ENCODE measurements at places on chromosomes 7 and 10. TPM values are rescaled to one million over a fixed set of nuclear protein-coding genes. Genes with fewer than 3 reads are reported as not detected.
A peak's percentile ranks its signal among the peaks of the same experiment; 100 is the strongest.

- DNase-seq = no peak
Observed at GRCh38 chr7:22094413-22095342, 149.0 kb upstream of the CDCA7L start.

DNA sequence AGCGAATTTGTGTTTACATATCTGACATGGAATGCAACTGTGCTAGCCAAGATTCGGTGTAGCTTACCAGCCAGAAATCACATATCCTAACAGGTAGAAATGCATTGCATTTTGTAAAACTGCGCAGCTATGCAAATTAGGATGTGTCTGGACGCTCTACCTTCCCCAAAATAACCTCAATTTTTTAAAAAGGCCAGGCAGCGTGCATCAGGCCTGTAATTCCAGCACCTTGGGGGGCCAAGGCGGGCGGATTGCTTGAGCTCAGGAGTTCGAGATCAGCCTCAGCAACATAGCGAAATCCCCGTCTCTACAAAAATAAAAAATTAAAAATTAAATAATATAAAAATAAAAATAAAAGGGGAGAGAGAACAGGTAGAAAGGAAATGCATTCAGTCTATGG is 305.0 kb downstream of the TYW1 start:
- no peak for DNase-seq

DNA sequence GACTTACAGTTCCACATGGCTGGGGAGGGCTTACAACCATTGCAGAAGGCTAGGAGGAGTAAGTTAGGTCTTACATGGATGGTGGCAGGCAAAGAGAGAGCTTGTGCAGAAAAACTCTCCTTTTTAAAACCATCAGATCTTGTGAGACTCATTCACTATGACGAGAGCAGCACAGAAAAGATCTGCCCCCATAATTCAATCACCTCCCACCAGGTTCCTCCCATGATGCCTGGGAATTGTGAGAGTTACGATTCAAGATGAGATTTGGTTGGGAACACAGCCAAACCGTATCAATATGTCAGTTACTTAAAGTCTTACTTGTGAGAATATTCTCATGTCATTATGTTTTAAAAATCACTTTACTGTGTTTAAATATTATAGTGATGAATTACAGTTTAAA is 481.9 kb downstream of the ARL4A start:
- no peak for DNase-seq

EBLN1 gene
- total RNA-seq = not detected

- DNase-seq = no peak
Observed at GRCh38 chr7:119664601-119665000, 608.4 kb upstream of the KCND2 start.

- no peak for DNase-seq
Observed at GRCh38 chr10:23474626-23475025, 35.8 kb downstream of the OTUD1 start.

GRCh38 chr10:13707156-13707881 is 120.6 kb downstream of the PRPF18 start:
- DNase-seq = peak; percentile 93

GRCh38 chr10:11208908-11209829 is 191.5 kb downstream of the CELF2 start:
- no peak for DNase-seq

DNA sequence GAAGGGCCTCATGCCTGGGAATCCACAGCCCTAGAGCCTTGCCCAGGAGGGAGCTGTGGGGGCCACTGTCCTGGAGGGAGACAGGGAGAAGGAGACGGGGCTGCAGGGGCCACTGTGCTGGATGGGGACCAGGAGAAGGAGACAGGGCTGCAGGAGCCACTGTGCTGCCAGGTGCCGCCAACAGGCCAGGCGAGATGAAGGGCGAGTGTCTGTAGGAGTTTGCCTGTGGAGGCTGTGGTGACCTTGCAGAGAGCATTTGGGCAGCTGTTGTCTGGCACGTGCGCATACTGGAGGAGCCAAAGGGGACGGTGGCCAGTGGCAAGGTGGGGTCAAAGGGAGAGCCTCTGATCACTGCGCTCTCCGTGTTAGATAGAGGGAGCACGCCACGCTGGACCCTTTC is 79.2 kb downstream of the NKX6-2 start:
- no peak for DNase-seq

DNA sequence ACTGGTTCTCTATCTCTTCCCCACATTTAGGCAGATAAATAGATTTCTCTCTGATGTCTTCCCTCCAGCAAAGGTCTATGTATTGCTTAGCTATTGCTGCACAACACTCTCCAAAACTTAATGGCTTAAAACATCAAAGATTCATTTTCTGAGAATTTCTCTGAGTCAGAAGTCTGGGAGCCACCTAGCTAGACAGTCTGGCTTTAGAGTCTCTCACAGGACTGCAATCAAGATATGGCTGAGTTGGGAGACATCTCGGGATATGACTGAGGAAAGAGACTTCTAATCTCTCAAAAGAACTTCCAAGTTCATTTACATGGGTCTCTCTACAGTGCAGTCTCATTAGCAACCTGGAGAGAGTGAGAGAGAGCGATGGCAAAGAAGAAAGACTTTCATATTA is 553.6 kb upstream of the GHITM start:
- DNase-seq = no peak

AOAH gene
- not detected for total RNA-seq

DNA sequence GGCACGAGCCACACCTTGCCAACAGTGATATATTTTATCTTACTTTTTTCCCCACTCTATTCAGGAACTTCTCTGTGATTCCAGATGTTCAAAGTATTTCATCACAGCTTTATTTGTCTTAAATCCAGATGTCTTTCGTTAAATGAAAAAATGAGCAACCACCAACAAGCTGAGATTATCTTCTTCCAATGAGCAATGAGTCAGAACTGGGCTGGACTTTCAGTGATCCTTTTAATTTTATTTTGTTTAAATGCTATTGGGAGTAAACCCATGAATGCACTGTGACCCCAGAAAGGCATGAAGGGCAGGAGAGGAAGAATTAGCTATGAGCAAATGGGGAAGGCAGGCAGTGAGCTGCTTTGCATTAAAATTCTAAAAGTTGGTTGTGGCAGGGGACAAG is 77.6 kb upstream of the IMMP2L start:
- no peak for DNase-seq

DNA sequence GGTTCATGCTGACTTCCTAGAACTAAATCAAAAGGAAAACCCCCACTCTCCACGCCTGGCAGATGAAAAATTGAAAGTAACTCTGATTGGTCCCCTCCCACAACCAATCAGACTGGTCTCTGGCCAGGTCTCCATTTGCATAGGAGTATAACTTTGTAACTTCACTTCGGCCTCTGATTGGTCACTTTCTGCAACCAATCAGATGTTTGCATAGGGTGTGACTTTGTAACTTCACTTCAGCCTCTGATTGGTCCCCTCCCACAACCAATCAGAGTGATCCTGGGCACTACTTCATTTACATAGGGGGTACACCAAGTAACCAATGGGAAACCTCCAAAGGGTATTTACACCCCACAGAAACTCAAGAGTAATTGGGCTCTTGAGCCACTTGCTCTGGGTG is 306.6 kb upstream of the PFKP start:
- DNase-seq = no peak

DNA sequence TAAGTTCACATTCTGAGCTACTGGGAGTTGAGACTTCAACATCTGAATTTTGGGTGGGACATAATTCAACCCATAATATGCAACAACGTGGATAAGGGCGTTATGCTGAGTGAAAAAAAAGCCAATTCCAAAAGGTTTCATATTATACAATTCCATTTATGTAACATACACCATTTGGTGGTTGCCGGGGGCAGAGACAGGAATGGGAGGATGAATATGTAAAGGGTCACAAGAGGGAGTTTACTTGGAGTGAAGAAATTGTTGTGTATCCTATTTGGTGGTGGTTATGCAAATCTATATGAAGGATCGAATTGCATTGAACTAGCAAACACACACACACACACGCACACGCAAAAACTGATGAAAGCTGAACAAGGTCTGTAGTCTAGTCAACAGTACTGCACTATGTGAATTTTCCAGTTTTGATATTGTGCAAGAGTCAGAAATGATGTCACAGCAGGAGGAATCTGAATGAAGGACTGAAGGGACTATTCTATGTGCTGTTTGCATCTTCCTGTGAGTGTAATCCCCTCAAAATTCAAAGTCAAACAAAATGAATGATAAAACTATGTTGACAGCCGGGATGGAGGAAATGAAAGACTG is 249.2 kb upstream of the HABP2 start:
- no peak for DNase-seq

EPHB6 gene
- 2.4 TPM for total RNA-seq

DNA sequence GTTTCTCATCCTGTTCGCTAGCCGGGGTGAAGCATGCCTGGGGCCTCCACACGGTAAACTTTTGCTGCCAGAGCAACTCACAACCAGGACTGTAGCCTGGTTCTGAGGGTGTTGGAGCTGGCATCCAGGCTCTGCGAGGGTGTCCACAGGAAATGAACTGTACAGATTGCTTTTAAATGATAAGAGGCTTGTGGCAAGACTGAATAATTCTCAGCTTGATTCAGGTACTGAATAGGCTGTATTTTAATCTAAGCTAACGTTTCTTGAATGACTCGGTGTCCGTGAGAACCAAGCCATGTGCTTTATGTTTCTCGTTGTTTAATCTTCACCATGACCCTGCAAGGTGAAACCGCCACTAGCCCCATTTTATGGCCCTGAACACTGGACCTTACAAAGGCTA is 49.3 kb downstream of the EEPD1 start:
- DNase-seq = no peak

DNA sequence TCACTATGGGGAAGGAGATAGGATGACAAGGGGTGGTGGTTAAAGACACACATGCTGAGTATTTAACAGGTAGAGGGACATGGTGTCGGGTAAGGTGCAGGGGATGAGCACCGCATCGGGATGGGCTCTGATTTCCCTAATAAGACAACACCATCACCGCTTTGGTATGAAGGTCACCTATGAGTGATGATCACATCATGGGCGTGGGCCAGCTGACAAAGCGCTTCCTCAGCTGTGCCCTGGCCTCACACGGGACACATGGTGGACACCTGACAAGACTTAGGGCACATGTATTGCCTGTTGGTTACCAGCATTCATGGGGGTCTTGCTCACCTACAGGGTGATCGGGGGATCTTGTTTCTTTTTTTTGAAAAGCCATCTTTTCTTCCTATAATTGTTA is 12.8 kb downstream of the C7orf57 start:
- DNase-seq = no peak

- no peak for DNase-seq
Observed at GRCh38 chr7:108232076-108232475, 101.9 kb upstream of the LAMB4 start.

CLDN3 gene
- total RNA-seq = not detected

GRCh38 chr7:64744680-64745079 is 49.5 kb upstream of the ZNF138 start:
- DNase-seq = no peak

DNA sequence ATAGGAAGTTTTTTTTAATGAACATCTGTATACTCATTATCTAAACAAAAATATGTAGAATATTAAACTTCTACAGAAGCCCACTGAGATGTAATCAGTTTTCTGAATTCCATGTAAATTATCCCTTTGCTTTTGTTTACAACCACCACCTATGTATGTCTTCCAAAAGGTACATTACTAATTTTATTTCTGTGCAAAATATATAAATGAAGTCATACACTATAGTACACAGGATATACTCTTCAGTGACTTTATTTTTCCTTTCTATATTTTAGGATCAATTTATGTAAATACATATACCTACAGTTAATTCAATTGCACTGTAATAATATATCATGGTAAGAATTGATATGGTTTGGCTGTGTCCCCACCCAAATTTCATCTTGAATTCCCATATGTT is 1236.9 kb downstream of the DNAJB9 start:
- no peak for DNase-seq

DNA sequence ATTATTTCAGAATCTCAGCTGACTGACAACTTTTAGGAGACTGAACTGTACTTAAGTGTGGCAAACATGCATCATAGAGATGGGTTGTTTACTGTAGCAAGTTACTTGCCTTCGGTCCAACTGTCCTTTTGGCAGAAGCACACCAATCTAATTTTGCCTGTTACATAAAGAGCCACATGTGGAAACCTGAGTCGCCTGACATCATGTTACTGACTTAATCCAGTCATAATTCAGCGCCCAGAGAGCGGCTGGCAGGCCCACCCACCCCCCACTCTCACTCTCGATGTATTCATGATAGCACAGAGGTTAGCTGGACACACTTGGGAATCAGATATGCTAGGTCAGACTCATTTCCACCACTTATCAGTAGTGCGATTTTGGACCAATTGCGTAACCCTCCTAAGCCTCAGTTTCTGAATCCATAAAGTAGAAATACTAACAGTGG is 57.3 kb upstream of the CAPZA2 start:
- no peak for DNase-seq

SH2D4B gene
- total RNA-seq = not detected

GFRA1 gene
- total RNA-seq = 76.6 TPM

- no peak for DNase-seq
Observed at GRCh38 chr10:97684866-97685394, 2.1 kb downstream of the AVPI1 start.

OR6V1 gene
- not detected for total RNA-seq
